ENCODE measurements at places on chromosomes 1 and 21.

GRCh38 chr21:38436341-38436740 is 61.9 kb downstream of the ERG start:
- no peak for DNase-seq

GRCh38 chr1:241612533-241613477 is 27.4 kb downstream of the CHML start:
- no peak for DNase-seq

GRCh38 chr1:87197641-87198040 is 131.0 kb upstream of the LMO4 start:
- DNase-seq = no peak

DNA sequence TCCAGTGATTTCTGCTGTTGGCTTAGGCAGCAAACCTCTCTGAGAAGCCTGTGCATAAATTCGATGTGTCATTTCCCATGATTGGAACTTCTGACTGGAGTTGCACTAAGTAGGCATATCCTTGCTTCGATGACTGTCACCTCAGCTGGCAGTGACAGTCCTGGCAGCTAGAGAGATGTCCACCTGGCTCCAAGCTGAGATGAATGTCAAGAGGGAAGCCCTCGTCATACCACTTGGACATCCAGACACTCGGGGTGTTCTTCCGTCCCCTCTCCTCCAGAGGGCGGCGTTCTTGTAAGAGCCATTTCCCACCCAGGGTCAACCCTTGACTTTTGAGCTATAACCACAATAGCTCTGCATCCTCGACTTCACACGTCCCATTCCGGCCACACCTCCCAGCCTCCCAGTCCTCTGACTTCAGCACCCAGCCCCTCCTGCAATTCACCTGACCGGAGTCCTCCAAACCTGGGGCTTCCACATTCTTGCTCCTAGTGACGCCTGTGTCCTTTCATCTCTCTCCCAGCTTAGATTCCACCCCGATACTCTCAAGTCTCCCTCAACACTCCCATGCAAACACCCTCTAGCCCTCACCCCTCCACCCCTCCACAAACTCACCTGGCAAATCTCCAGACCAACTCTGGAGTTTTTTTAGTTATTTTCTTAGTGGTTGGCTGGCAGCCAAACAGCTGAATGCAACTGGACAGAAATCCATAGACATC is 17.3 kb downstream of the CA6 start:
- DNase-seq = no peak

DNA sequence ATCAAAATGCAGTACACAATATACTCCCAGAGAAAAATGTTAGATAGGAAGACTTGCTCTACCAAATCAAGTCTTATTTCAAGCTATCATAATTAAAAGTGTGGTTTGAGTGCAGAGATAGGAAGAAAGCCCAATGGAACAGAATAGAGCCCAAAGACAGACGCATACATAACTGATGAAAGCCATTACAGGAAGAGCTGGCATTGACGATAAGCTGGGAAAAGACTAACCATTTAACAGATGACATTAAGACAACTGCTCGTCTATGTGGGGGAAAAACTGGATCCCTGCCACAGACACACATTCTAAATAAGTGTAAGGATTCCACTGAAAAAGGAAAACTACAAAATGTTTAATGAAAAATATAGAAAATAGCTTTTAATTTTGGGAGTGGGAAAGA is 85.5 kb downstream of the NGF start:
- DNase-seq = no peak

DNA sequence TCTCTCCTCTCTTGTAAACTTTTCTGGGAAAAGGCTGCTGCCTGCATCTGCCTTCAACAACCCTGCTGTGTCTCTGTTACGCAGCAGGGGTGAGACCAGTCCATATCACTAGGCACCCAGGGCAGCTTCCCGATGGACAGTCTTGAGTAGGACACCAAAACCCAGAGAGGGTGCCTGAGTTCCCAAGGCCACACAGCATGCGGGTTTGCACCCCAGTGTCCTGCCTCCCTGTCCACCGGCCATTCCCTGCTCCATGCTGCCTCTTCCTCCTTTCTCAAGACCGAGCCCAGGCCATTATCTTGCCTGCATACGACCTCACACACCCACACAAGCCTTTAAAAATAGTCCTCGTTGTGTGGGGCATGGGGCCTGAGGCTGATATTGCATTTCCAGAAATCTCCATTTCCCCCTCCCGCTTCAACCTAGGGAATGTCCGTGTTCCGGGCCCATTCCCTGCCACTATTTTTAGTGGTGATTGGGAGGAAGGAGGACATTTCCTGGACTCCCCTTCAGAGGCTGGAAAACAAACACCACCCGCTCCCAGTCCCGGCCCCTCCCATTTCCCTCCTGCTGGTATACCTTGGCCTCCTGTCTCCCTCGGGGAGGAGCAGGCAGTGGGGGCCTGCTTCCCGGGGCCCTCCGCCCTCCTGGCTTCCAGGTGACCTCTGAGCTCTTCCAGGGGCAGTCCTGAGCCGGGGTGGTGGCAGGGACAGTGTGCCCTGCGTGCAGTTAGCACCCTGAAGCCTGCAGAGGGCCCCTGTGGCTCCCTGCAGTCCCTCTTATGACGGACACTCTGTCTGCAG is 132.4 kb upstream of the TMEM51 start:
- no peak for DNase-seq

All from stimulated activated CD4-positive, alpha-beta T cell treated with anti-CD3 and anti-CD28 coated beads, Interleukin-1b, Interleukin-23, amount 100 ng/mL, for 1 hour (primary cell).